Activated T-helper 2 cell treated with anti-CD3 and anti-CD28 coated beads, Interferon-gamma antibody, Interleukin-2, Interleukin-4, amounts not matched to agents 10 μg/mL and 5 μg/mL and 100 μg/mL, durations not matched to agents 14 hours and 24 hours and 36 hours (primary cell): ENCODE measurements at places on chromosomes 5 and 9. TPM values are rescaled to one million over a fixed set of nuclear protein-coding genes. Genes with fewer than 3 reads are reported as not detected.

SLC25A48 gene
- total RNA-seq, result not detected in 2 replicates

AGTPBP1 gene
- 26.5 and 28.1 TPM in 2 replicates for total RNA-seq

MYMK gene
- total RNA-seq, result not detected in 2 replicates

CDX1 gene
- total RNA-seq, result not detected in 2 replicates

CCNH gene
- total RNA-seq, result 68.2 and 70.1 TPM in 2 replicates

C9orf72 gene
- total RNA-seq, result 6.2 and 6.8 TPM in 2 replicates

CHSY3 gene
- not detected in 2 replicates for total RNA-seq

PTGES gene
- 0.34 and 0.39 TPM in 2 replicates for total RNA-seq

MARVELD2 gene
- 0.14 and 0.16 TPM in 2 replicates for total RNA-seq

CER1 gene
- total RNA-seq, result not detected in 2 replicates

SAXO1 gene
- not detected in 2 replicates for total RNA-seq

NR2F1-AS1 gene
- total RNA-seq, result not detected in 2 replicates

FIBCD1 gene
- total RNA-seq, result not detected in 2 replicates

PCDHB12 gene
- not detected in 2 replicates for total RNA-seq

FRMD3 gene
- total RNA-seq, result 0.34 and 0.51 TPM in 2 replicates

DNA sequence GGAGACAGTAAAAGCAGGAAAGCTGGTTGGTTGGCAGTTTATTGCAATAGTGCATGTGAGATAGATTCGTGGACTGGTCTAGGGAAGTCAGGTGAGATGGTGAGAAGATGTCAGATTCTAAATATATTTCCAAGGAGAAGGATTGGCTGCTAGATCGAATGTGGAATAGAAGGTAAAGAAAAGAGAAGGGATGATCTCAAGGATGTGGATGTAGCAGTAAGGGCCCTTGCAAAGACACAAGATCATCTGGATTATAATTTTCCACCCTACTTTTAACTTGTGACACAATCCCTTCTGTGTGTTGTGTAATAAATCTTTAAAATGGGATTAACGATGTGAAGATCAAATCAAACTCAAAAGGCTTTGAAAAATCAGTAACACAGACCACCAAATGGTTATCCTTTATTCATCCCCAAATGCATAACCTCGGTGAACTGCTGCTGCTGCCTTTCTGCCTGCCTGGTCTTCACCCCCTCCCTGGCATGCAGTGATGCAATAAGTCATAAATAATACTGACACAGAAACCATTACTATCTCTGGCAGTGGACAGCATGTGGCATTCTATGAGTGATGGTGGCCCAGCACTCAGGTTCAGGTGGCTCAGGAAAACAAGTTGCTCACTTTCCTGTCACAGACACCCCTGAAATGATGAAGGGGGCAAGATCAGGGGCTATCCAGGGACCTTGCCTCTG, 178.4 kb downstream of the FAM114A2 start:
- H3K4me3 ChIP-seq, result no peak overlapping the region
- no peaks in the 10 kb centered on the region for H3K27me3 ChIP-seq
- DNase-seq, result no peak
- H3K4me1 ChIP-seq, result no peaks in the 10 kb centered on the region
- H3K27ac ChIP-seq, result no peak overlapping the region
- no peaks in the 10 kb centered on the region for H3K36me3 ChIP-seq

- no peak for DNase-seq
- no peak overlapping the region for H3K4me3 ChIP-seq
- H3K27me3 ChIP-seq, result peaks cover 14% of the 10 kb centered on the region
- H3K27ac ChIP-seq, result no peak overlapping the region
These were observed 72.4 kb downstream of the MSX2 start for GRCh38 chr5:174796711-174797192.

DNA sequence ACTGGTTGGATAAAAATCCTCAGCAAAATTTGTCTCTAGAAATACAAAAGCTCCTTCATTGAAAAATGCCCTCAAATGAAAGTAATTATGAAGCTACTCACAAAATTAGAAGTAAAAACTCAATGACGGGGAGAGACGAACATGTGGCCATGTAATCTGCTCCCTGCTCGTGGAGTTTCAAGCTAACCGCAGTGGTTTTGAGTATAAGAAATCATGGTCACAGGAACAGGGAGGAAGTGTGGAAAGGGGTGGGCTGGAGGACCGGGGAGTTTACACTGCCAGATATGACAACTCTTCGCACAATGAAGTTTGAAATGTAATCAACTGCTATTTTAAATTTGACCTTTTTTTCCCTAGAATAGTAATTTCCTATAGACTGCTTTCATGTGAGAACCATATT, 765.4 kb upstream of the DMAC1 start:
- H3K27me3 ChIP-seq, result peaks cover 3% of the 10 kb centered on the region
- no peak for DNase-seq
- H3K36me3 ChIP-seq, result no peaks in the 10 kb centered on the region
- H3K4me3 ChIP-seq, result no peak overlapping the region
- no peak overlapping the region for H3K27ac ChIP-seq

GRCh38 chr5:128870923-128871322, 94.4 kb upstream of the SLC27A6 start:
- H3K36me3 ChIP-seq, result no peaks in the 10 kb centered on the region
- H3K27me3 ChIP-seq, result no peaks in the 10 kb centered on the region
- no peak overlapping the region for H3K27ac ChIP-seq
- no peak overlapping the region for H3K4me3 ChIP-seq
- DNase-seq, result no peak

GRCh38 chr5:131977212-131977604, 31.7 kb upstream of the MEIKIN start:
- H3K27me3 ChIP-seq, result peaks cover 13% of the 10 kb centered on the region
- H3K4me3 ChIP-seq, result no peak overlapping the region
- no peak overlapping the region for H3K27ac ChIP-seq
- no peak for DNase-seq

- no peaks in the 10 kb centered on the region for H3K36me3 ChIP-seq
- no peak for DNase-seq
- H3K27me3 ChIP-seq, result peaks cover 16% of the 10 kb centered on the region
- no peak overlapping the region for H3K4me3 ChIP-seq
- H3K27ac ChIP-seq, result no peak overlapping the region
These were observed 12.0 kb upstream of the RXRA start for GRCh38 chr9:134314039-134314949.

DNA sequence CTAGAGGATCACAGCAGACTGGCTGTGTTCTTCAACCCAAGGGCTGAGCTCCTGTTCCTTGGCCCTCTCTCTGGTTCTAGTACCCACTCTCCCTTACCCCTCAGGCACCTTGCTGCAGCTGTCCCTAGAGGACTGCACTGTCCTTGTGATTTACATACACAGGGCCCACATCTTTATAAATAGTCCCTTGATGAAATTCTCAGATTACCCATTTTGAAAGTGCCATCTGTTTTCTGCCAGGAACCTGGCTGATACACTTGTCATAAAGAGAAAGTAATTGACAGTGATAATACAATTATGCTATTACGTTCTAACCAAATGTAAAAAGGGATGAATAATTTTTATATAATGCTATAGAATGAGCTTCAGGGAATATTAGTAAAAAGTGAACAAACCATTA, 16.5 kb upstream of the SPARC start:
- no peaks in the 10 kb centered on the region for H3K27me3 ChIP-seq
- no peaks in the 10 kb centered on the region for H3K36me3 ChIP-seq
- H3K27ac ChIP-seq, result no peak overlapping the region
- no peak overlapping the region for H3K4me3 ChIP-seq

DNA sequence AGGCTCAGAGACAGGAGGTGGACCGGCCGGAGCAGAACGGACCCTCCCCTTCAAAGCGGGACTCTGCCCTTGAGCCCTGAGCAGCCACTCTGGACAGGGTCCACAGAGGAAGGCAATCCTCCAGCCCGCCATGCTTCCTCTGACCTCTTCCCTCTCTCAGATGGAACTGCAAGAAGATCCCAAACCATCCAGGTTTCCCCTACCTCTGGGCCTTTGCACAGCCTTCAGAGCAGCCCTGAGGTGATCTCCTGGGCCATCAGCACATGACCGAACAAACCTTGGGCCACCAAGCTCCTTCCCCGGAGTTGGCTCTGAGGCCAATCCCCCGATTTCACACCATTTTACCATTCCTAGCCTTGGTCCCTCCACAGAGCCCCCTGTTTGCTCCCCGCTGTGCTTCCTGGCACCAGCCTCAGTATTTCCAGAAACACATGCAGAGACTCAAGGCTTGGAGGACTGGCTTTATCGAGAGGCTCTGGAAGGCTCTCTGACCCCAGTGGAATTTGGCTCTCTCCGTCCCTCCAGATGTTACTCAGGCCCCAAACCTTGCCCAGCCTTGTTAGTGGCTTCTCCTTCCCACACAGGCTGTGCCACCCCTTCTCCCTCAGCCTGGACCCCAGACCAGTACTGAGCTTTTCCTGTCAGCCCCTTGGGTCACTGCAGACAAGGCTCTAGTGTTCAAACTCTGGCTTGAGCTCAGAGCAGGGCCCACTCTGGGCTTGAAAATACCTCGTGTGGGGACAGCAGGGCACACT, 48.6 kb upstream of the KCNMB1 start:
- H3K27me3 ChIP-seq, result no peaks in the 10 kb centered on the region
- H3K27ac ChIP-seq, result no peak overlapping the region
- no peaks in the 10 kb centered on the region for H3K36me3 ChIP-seq
- no peak for DNase-seq
- no peaks in the 10 kb centered on the region for H3K4me1 ChIP-seq

DNA sequence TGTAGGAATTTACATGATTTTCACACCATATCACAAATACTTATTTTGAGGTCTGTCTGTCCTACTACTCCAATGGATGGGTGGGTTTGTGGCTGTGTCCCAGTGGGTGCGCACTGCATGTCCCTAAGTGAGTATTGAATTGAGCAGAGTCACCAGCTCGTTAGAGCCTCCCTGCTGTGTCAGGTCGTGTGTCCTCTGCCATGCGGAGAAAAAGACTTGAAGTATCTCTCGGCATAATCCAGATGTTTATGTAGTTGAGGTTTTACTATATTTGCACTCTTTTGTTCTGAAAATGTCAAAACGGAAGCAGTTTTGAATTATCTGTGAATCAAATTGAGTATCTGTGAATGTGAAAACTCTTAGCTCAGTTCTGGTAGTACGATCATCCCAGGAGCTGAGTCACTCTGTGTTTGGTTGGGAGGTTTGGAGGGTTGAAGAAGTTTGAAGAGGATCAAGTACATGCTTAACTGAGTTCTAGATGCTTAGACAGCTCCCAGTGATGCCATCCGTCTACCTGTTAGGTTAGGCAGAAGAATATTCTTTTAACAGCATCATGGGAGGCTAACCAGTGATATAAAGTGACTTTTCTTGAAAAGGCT, 194.2 kb downstream of the TENT4A start:
- peaks cover 3% of the 10 kb centered on the region for H3K4me1 ChIP-seq
- no peaks in the 10 kb centered on the region for H3K27me3 ChIP-seq
- no peak for DNase-seq
